Cerebellar nuclear complex (tissue), 1 donor: ENCODE measurements at places on chromosomes 12 and 14.

DNA sequence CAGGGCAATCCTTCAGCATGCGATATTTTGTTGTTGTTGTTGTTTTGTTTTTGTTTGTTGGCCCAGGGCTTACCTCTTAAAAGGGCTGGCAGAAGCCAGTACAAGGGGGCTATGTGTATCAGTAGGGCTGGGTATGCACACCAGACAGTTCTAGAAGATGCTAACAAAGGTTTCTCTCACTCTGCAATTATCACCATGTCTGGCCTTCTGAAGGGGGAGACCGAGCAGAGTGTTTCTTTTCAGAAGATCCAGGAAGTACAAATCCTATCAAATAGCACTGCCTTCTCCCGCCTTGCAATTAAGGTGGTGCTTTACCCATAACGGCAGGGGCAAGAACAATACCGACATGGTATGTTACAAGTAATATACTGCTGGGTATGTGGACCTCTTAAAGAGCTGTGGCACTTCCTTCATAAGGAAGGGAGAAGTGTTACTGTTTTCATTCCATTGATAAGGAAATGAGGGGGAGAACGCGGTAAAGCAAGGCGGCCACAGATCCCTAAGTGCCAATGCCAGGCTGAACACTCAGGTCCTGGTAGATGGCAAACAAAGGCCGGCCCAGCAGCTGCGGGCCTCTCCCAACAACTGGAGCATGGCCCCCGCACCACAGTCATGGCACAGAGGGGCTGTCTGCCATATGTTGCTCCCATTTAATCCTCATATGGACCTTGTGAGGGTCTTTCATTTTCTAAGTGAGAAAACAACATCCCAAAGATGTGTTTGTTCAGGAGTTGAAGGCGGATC, 19.2 kb upstream of the CACNA2D4 start:
- DNase-seq, result no peak

DNA sequence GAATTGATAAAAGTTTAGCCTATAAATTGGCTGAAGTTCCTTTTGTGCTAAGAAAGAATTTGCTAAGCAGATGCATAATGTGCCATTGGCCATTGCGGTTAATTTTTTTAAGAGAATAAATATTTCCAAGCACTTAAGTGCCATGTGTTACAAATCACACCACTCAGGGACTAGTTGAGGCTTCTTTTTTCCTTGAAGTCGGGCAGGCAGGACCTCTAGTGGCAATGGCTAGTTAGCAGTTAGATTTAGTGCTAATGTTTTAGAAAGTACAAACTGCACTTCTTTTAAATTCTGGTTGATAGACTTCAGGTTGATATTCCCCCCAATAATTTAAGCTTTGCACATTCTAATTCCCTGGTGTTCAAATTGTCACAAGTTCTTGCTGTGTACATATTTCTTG, 294.3 kb downstream of the APAF1 start:
- DNase-seq, result no peak

DNA sequence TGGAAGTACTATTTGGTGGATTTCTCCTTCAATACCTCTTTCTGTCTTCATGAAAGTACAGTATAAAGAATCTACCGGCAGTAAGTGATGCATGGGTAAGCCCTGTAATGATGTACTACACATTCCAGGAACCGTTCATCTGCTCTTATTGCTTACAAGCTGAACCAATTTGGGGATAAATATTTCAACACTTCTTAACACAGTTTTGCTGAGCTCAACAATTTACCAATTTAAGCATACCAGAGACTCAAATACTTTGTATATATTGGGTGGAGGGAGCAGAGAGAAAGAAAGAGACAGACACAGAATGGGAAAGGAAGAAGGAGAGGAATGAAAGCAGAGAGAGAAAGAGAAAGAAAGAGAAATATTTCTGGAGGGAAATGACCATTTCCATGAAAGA, 821.1 kb upstream of the FLRT2 start:
- DNase-seq, result no peak

GRCh38 chr12:63498239-63498638, 170.1 kb downstream of the DPY19L2 start:
- DNase-seq, result no peak

DNA sequence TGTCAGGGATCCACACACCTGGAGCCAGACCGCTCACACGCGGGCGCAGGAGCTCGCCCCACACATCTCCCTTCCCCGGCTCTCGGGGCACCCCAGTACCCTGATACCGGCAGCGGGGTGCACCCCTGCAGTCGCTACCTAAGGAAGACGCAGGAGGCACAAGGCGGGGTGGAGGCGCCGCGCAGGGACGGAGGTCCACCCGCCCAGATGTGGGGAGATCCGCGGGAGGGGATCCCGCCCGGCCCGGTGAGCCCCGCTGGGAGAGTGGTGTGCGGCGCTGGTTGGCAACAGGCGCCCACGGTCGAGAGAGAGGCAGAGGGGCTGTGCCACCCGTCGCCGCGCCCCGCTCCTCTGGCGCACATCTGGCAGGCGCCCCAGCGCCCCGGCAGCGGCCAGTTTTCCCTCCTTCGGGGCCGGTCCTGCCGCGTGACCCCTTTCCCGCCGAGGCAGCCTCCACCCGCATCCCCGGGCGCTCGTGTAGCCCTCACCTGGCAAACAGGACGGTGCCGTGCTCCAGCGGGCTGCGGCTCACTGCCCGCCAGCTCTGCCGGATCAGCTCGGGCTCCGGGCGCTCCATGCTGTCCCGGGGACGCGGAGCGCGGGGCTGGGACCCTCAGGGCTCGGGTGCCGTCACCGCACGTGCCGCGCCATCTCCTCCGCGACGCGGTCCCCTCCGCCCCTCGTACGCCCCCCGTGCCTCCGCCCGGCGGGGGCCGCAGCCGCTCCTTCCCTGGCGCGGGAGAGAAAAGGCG, 469 bp downstream of the NGB start:
- DNase-seq, result no peak
